ENCODE measurements at places on chromosomes 16 and 17.

DNA sequence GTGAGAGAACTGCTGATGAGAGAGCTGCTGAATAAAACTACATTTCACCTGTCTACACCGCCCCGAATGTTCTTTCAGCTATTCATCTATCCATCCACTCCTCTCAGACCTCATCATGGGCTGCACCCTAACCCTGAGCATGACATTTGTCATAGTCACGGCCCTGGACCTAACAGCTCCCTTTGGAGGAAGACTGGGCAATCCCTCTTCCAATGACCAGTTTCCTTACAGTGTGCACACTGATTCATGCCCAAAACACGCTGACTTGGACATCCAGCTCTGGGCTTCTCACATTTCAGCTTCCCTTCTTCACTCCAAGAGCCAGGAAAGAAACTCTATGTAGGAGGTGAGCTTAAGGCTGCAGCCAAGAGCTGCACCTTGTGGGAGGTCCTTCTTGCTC is 41.8 kb upstream of the ARL4D start:
- DNase-seq, result no peak

DNA sequence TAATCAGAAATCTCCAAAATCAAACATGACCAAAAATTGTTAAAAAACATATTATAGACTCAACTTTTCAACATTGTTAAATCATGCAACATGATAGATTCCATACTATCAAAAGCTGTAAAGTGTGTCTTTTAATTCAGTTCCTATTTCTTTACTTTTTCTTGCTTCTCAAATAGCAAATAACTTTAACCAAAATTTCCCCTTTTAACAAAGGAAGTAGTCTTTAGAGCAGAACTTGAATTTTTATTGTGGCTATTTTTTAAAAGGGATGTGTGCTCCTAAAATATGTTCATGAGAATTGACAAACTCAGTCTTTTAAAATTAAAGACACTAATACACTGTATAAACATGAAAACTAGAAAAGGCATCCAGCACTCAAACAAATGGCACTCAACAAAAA is 49.1 kb downstream of the SPAG9 start:
- no peak for DNase-seq

DNA sequence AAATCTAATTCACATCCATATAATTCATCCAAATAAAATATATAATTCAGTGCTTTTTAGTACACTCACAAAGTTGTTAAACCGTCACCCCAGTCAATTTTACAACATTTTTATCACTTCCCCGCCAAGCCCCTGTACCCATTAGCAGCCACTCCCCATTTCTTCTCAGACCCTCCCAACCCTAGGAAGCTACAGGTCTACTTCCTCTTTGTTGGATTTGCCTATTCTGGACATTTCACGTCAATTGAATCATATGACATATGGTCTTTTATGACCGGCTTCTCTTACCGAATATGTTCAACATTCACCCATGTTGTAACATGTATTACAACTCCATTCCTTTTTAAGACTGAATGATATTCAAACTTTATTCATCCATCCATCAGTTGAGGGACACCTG is 19.9 kb upstream of the MLKL start:
- DNase-seq, result no peak

GRCh38 chr16:58154345-58154744 is 25.2 kb upstream of the CFAP20 start:
- no peak for DNase-seq

DNA sequence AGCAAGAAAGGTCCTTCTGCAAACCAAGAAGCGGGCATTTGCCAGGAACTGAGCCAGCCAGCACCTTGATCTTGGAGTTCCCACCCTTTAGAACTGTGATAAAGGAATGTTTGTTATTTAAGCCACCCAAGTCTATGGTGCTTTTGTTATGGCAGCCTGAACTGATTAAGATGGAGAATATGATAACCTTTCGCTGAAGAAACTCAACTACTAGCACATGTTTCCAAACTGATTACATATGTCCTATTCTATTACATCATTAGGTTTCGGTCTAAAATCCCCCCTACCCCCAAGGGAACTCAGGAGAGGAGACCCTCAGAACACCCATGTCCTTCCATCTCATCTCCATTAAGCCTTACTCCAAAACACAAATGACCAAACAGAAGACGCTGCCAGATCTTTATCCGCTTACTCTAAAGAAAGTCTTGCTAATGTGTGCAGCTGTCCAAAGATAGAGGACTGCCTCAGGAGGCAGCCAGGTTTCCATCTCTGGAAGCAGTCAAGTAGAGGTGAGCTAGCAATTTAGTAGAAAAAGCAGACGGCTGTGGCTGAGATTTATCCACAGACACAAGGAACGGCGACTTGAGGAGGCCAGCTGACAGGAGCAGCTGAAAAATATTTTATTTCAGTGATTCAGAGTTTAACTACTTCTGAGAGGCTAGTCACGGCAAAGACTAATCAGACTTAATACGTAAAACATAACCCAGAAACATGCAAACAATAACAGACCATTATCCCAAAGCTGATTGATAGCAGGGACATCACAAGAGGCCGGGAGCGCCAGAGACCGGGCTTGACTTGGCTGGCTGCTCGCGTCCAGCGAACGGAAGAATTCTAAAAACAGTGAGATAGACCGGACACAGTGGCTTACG is 611.4 kb upstream of the CDH5 start:
- DNase-seq, result no peak

GRCh38 chr17:80777274-80777673 is 214.4 kb upstream of the CHMP6 start:
- DNase-seq, result no peak

- DNase-seq, result no peak
These were observed 6.7 kb upstream of the OR4D1 start for GRCh38 chr17:58141505-58141904.

GRCh38 chr17:5526821-5527598 is 40.6 kb downstream of the MIS12 start:
- DNase-seq, result peak; percentile 68

GRCh38 chr17:2108170-2108569 is 53.3 kb downstream of the HIC1 start:
- DNase-seq, result no peak

GRCh38 chr17:7415784-7416183 is 4.3 kb upstream of the SPEM1 start:
- DNase-seq, result no peak

GRCh38 chr16:5257462-5257861 is 159.9 kb upstream of the EEF2KMT start:
- DNase-seq, result no peak

DNA sequence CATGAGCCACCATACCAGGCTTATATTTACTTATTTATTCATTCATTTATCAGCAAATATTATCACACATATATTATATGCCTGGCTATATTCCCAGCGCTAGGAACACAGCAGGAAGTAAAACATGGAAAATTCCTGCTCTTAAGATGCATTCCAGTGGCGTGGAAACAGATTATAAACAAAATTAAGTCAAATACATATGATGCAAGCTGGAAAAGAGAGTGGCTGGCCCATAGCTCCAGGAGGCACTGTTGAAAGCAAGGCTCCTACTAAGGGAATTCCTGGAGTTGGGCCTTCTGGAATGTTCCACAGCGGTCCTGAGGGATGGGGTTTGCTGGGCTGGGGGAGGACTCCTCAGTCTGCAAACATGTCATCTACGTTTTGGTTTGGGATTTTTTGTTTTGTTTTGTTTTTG is 18.4 kb downstream of the ADCY9 start:
- DNase-seq, result no peak

DNA sequence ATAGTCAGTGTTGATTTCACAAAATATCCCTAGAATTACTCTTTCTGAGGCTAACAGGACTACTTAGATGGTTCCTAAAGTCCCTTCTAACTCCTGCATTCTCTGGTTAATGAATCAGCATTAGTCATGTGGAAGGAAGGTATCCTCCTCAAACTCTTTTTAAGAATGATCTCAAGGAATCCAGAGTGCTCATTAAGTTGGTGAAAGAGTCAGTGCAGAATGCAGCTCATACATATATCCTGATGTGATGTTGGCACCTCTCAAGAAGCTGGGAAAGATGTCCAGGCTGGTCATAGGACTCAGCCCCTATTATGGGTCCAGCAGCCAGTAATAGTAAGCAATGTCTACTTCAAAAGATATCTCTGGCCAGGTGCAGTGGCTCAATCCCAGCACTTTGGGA is 65.5 kb downstream of the PIGL start:
- DNase-seq, result no peak

DNA sequence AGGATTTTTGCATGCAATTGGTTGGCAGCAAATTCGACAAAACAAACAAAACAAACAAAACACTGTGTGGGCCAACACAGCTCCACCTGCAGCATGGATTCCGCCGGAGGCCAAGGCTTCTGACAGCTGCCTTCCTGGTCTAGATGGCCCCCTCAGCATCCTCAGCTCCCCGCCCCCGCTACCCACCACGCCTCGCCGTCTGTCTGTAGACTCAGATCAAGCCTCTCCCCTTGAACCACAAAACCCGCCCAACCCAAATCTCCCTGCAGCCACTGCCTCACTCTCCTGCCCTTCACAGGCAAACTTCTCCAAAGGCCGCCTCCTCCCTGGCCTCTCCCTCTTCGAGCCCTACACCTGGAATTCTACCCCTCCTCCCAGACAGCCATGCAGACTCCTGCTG is 57.9 kb downstream of the RTN4RL1 start:
- DNase-seq, result no peak

- DNase-seq, result no peak
These were observed 5.5 kb upstream of the SRL start for GRCh38 chr16:4247460-4247784.

GRCh38 chr17:61106354-61106753 is 293.3 kb upstream of the TBX2 start:
- DNase-seq, result no peak

- no peak for DNase-seq
These were observed 54.5 kb downstream of the NKD1 start for GRCh38 chr16:50602531-50603205.

DNA sequence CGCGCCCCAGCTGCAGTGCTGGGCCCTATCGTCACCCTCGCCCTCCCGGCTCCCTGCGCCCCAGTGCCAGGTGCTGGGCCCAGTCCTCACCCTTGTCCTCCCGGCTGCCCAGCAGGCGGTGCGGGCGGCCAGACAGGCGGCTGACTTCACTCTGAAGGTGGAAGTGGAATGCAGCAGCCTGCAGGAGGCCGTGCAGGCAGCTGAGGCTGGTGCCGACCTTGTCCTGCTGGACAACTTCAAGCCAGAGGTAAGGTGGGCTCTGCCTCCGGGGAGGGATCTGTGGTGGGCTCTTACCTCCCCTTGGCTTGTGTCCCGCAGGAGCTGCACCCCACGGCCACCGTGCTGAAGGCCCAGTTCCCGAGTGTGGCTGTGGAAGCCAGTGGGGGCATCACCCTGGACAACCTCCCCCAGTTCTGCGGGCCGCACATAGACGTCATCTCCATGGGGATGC is 17.9 kb downstream of the QPRT start:
- no peak for DNase-seq

GRCh38 chr17:17511293-17511741 is 15.1 kb upstream of the RASD1 start:
- DNase-seq, result no peak

GRCh38 chr17:76123749-76124581 is 17.1 kb downstream of the FOXJ1 start:
- no peak for DNase-seq

GRCh38 chr16:86735727-86736126 is 157.4 kb downstream of the FOXL1 start:
- no peak for DNase-seq

DNA sequence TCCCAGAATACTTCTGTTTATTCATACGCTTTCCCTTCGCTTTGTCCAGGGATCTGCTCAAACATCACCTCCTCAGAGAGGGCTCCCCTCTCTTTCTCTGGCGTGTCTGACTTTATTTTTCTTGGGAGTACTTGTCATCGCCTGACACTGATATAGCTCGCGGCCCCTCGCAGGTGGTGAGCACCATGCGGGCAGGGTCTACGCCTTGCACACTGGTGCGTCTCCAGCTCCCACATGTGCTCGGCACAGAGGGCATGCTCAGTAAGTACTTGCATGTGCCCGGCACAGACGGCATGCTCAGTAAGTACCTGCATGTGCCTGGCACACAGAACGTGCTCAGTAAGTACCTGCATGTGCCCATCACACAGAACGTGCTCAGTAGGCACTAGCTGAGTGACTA is 57.5 kb downstream of the IRF8 start:
- DNase-seq, result no peak

DNA sequence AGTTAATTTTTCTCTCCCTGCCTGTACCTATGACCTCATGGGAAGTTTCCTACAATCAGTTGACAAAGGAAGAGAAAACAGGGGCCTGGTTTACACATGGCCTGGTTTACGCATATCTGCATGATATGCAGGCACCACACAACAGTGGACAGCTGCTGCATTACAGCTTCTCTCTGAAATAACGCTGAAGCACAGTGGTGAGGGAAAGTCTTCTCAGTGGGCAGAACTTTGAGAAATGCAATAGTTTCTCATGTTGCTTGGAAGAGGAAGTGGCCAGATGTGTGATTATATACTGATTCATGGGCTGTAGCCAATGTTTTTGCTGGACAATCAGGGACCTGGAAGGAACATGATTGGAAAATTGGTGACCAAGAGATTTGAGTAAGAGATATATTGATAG is 324.1 kb upstream of the GOT2 start:
- DNase-seq, result no peak

DNA sequence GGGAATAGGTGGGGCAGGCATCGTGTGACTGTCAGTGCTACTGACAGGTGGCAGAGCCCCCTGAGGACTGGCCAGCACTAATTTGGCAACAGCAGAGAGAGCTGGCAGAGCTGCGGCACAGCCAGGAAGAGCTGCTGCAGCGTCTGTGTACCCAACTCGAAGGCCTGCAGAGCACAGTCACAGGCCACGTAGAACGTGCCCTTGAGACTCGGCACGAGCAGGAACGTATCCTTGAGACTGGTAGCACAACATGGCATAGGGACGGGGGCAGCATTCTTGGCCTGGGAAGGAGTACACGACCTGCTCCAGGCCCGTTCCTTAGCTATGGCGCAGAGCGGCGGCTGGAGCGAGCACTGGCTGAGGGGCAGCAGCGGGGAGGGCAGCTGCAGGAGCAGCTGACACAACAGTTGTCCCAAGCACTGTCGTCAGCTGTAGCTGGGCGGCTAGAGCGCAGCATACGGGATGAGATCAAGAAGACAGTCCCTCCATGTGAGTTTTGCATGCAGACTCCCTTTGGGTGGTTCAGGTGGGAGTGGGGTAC is 3.0 kb upstream of the NRN1L start:
- DNase-seq, result peak; percentile 60

DNA sequence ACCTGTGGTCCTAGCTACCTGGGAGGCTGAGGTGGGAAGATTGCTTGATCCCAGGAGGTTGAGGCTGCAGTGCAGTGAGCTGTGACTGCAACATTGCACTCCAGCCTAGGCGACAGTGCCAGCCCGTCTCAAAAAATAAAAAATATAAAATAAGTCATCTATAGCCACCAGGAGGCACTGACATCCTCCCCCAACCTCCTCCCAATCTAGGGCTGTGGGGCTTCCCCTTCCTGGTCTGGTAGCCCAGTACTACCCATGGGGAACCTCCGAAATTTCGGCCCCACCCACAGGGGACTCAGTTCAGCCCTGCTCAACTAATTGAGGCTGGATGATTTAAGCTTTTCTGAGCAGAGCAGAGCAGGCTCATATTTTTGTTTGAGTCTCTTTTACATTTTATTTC is 3.2 kb downstream of the ZSCAN10 start:
- no peak for DNase-seq

GRCh38 chr16:10228779-10229178 is 46.6 kb upstream of the GRIN2A start:
- no peak for DNase-seq
